ENCODE measurements at places on chromosomes 7 and 10.
A peak's percentile ranks its signal among the peaks of the same experiment; 100 is the strongest.

- DNase-seq, result no peak
These were observed 223.9 kb upstream of the POM121L12 start for GRCh38 chr7:52811537-52811936.

- no peak for DNase-seq
These were observed 7.2 kb downstream of the TECPR1 start for GRCh38 chr7:98244871-98245270.

DNA sequence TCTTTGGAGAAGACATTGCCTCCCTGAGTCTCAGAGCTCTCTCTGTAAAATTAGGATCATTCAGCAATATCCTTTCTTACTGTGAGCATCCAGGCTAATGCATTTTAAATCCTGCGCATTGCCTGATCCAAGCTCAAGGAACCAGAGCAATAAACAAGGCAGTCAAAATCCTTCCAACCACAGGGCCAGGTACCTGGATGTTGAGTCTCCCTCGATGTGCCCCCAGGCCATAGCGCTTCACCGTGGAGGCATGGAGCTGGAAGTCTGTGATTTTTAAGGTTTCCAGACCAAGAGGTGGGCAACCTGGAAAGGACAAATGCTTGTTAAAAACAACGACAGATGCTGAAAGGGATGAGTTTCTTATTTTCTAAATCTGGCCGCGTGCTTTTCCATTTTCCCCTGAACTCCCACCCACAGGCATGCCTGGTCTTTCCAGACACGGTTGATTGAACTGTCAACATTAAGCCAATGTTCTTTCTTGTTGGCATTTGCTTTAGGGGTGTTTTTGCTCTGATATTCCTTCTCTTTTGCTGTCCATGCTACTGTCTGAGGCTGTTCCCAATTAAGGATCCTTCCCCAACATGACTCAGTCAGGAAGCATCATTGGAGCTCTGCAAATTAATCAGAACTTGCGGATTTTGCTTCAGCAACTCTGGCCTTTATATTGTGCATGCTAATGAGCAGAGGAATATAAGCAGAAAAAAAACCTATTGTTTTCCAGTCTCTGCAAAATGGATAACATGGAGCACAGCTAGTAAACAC lies 29.0 kb downstream of the CPXM2 start:
- DNase-seq, result no peak

- no peak for DNase-seq
These were observed 222.6 kb downstream of the HTR7 start for GRCh38 chr10:90635111-90635765.

GRCh38 chr7:151752816-151753595 lies 123.9 kb downstream of the PRKAG2 start:
- DNase-seq, result no peak

DNA sequence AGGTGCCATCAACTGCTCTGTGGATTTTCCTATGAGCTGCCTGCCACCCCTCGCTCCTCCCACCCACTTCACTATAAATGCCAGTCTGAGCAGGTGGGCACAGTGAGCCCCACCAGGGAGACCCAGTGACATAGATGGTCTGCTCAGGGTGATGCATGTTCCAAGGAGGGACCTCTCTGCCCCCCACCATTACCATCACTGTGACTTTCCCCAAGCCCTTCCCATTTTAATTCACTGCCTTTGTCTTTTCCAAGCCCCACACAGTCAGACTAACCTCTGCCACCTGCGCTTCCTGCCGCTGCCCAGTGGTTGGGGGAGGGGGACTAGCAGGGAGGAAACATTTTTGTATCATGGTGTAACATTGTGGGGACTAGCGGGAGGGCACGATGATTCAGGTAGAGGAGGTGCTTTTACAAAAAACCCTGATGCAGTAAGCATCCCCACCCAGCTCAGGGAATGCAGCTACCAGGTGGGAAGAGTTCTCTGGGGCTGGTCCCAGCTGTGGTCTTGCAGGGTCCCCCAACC lies 24.6 kb downstream of the PRSS2 start:
- DNase-seq, result no peak

- peak; percentile 46 for DNase-seq
These were observed 73.4 kb upstream of the KCNMA1 start for GRCh38 chr10:77710759-77711682.

- no peak for DNase-seq
These were observed 137.1 kb downstream of the OAT start for GRCh38 chr10:124281666-124282065.

DNA sequence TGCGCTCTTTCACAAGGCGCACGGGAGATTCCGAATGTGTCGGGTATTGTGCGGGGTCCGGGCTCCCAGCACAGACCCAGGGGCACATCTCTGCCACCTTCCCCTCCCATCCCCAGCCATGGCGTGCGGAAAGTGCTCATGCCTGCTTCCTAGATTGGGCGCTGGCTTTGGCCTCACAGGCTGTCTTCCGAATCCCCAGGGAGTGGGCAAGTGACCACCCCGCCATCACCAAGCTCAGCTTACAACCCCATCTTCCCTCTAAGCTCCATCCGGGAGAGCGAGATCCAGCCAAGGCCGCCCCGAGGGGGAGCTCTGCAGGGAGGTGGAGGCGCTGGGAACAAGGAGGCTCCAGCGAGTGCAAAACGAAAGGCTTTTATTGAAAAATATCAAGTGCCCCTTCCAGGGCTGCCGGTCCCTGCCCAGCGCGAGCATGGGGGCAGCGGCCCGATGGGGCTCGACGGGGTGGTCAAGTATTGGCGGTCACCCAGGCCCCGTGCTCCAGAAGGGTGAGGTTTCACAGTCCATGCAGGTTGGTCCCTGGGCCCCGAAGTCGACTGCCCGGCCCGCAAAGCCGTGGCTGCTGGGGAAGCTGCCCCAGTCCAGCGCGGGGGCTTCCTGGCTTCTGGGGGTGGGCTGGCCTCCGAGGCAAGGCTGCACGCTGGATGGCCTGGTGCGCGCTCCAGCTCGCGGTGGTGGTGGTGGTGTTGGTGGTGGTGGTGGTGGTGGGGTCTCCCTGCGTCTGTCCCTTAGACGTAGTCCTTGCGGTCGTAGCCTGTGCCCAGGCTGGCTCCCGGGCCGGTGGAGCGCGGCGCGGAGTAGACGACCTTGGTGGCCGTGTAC lies 1.2 kb downstream of the CLDN3 start:
- no peak for DNase-seq

GRCh38 chr7:125363873-125364272 lies 434.2 kb upstream of the POT1 start:
- DNase-seq, result no peak
